ENCODE measurements at places on chromosomes 1 and 21. TPM values are rescaled to one million over a fixed set of nuclear protein-coding genes. Genes with fewer than 3 reads are reported as not detected.

The MDM4 gene
- total RNA-seq, result 32.4 TPM

GRCh38 chr1:54875000-54875399 is 12.0 kb downstream of the DHCR24 start:
- DNase-seq, result no peak

DNA sequence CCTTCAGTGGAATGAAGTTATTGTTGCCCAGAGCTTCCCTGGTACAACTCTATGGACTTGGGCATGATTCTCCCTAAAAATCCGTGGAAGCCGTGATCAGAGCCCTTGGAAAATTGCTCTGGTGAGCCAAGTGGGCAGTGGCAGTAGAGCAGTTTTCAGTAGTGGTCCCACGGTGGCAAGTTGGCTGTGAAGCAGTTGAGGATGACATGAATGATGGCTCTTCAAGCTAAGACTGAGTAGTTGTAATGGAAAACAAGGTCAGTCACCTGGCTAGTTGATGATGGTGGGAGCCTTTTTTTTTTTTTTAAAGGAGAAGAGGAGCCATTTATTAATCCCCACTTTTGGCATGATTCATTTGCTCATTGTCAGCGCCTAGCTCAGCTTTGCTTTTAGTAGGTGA is 36.2 kb downstream of the PBX1 start:
- DNase-seq, result no peak

GRCh38 chr1:172456344-172456769 is 12.5 kb upstream of the PIGC start:
- DNase-seq, result no peak

- DNase-seq, result no peak
Measured at GRCh38 chr1:110570307-110570706, 35.9 kb downstream of the KCNA2 start.

- no peak for DNase-seq
Measured at GRCh38 chr1:219837994-219838294, 90.4 kb downstream of the SLC30A10 start.

DNA sequence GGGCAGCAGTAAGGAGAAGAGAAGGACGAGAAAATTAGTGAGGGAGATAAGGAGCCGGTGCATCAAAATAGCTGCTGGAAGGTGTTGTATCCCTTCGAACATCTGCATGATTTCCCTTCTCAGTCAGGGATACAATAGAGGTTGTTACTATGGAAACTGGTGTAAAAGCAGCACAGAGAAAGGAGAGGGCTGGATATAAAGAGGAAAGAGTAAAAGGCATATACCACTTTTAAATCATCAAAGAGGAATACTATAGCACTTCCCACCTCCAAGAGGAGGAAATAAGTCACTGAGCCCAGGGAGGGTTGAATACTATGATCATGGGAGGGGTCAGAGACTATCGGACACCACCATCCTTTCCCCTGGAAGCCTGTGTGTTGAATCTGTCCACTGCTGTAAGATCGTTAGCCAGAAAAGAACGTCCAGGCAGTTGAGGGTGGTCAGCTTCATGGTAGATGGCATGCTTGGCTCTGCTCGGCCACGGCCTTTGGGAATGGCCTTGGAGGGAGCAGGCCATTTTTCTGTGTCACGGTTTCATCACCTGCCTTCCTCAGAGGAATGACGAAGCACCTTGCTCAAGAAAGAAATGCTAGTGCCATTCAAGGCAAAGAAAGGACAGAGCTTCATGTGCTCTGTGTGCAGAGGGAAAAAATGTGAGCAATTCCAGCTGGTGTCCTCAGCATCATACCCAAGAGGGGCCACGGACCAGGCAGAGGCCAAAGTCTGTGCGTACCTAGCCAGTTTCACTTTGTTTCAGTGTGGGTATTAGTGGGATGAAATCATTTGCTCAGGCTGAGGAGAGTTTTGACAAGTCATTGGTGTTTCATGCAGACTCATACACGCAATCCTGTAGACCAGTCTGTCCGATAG is 64.2 kb downstream of the IRF2BP2 start:
- DNase-seq, result no peak

GRCh38 chr21:44935533-44935927 is 4.3 kb upstream of the SLX9 start:
- no peak for DNase-seq

DNA sequence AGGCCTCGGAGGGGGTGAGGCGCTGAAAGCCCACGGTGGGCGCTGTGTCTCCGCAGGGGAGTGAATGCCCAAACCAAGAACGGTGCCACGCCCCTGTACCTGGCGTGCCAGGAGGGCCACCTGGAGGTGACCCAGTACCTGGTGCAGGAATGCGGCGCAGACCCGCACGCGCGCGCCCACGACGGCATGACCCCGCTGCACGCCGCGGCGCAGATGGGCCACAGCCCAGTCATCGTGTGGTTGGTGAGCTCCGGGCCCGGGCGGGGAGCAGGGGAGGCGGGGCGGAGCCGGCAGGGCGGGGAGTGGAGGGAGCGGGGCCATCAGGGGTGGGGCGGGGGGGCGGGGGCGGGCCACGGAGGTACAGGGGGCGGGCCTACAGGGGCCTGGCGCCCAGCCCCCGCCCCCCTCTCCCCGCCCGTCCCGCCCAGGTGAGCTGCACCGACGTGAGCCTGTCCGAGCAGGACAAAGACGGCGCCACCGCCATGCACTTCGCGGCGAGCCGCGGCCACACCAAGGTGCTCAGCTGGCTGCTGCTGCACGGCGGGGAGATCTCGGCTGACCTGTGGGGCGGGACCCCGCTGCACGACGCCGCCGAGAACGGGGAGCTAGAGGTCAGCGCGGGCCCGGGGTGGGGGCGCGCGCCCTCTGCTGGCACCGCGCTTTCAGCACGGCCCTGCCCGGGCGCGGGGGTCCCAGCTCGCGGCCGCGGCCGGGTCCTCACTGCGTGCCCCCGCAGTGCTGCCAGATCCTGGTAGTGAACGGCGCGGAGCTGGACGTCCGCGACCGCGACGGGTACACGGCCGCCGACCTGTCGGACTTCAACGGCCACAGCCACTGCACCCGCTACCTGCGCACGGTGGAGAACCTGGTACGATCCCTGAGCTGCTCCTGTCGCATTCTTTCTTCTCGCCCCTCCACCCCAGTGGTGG is 15.9 kb downstream of the ESPN start:
- DNase-seq, result no peak
